Stimulated activated CD4-positive, alpha-beta T cell treated with anti-CD3 and anti-CD28 coated beads, TNF-alpha, amount 100 ng/mL, for 4 hours (primary cell): ENCODE measurements at places on chromosomes 3 and 15.

- DNase-seq, result no peak
Observed at GRCh38 chr3:182710557-182711157, 82.6 kb upstream of the ATP11B start.

GRCh38 chr3:53161820-53162671 is 1.0 kb downstream of the PRKCD start:
- peak; percentile 35 for DNase-seq

- no peak for DNase-seq
Observed at GRCh38 chr3:192371870-192372400, 355.4 kb downstream of the FGF12 start.

GRCh38 chr15:87949575-87950223 is 306.8 kb downstream of the NTRK3 start:
- DNase-seq, result no peak

DNA sequence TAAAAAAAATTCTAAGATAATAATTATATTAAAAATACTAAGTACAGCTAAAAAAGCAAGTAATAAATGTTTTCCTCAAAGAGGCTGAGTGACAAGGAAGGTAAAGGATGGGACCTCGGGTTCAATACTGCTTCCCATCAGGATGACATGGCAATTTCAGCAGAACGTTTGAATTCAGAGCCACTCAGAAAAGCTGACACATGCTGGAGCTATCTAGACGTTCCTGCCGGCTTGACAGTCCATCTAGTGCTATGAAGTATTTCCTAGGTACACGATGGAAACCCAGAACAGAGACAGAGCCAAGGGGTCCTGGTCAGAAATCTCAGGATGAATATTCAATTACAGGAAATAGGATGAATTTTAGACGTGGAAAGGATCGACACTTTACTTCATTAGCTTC is 361.8 kb downstream of the FGF12 start:
- DNase-seq, result no peak

DNA sequence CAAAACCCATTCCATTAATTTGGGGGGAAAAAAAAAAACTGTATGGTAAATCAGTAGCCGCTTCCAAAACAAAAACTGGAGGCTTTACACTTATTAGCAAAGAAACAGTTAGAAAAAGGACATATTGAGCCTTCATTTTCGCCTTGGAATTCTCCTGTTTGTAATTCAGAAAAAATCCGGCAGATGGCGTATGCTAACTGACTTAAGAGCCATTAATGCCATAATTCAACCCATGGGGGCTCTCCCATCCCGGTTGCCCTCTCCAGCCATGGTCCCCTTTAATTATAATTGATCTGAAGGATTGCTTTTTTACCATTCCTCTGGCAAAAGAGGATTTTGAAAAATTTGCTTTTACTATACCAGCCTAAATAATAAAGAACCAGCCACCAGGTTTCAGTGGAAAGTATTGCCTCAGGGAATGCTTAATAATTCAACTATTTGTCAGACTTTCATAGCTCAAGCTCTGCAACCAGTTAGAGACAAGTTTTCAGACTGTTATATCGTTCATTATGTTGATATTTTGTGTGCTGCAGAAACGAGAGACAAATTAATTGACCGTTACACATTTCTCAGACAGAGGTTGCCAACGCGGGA is 9.4 kb upstream of the RPL24 start:
- DNase-seq, result no peak

GRCh38 chr15:55250392-55250791 is 39.2 kb downstream of the RAB27A start:
- no peak for DNase-seq

GRCh38 chr15:61253186-61253585 is 24.1 kb upstream of the RORA start:
- DNase-seq, result no peak

- no peak for DNase-seq
Observed at GRCh38 chr3:183369117-183369516, 59.3 kb downstream of the MCF2L2 start.

- DNase-seq, result no peak
Observed at GRCh38 chr3:106482451-106482850, 613.6 kb upstream of the CBLB start.

GRCh38 chr3:190121061-190121377 is 322 bp upstream of the P3H2 start:
- DNase-seq, result no peak

DNA sequence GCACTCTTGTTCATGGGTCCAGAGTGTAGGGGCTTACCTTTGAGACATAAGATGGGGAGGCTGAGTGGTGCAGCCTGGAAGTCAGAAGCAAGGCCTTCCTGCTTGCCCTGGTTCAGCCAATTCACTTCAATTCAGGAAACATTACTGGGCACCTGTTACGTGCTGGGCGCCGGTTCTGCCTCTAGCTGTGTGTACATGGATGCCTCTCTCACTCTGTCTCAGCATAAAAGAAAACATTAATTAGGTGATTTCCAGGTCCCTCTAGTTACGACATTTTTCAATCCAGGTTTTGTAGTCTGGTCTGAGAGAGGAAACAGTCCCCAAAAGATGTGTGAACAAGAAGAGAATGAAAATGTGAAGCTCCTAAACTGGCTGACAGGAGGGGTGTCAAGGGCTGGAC is 1.2 kb downstream of the RTP1 start:
- DNase-seq, result no peak

GRCh38 chr3:13308380-13308801 is 111.7 kb downstream of the NUP210 start:
- no peak for DNase-seq
